ENCODE measurements at places on chromosomes 7 and 10.

DNA sequence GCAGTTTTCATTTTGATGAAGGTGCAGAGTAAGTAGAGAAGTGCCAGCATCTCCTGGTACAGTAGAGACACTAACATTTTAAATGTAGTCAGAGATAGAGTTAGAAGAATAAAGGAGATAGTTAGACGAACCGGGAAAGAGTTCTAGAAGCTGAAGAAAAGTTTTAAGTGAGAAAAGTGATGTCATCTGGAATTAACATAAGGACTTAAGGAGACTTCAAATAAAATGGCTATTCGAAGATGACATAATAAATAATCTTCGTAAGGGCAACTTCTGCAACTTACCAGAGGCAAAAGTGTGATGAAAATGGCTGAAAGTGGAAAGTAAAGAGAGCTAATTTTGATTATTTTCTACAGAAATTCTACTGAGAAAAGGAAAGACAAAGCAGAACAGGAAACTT, 20.4 kb downstream of the GNAT3 start:
- no peak for DNase-seq

DNA sequence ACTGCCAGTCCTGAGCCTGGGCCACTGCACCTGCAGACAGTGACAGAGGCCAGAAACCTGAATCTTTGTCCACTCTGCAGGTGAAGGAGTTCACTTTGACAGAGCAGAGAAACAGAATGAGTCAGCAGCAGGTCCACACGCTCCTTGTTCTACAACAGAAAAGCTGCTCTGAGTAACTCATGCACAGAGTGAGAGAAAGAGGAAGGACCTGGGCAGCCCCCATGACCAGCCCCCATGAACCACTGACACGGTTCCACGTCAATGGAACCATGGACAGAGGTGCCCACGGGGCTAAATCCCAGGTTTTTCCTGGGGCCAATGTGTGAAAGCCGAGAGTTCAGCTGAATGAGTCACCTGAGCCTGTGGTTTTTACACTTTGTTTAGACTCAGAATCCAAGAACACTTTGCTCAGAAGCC, 40.8 kb upstream of the CTBP2 start:
- no peak for DNase-seq

- no peak for DNase-seq
These were observed 238.5 kb upstream of the GALNT17 start for GRCh38 chr7:70893422-70893821.

DNA sequence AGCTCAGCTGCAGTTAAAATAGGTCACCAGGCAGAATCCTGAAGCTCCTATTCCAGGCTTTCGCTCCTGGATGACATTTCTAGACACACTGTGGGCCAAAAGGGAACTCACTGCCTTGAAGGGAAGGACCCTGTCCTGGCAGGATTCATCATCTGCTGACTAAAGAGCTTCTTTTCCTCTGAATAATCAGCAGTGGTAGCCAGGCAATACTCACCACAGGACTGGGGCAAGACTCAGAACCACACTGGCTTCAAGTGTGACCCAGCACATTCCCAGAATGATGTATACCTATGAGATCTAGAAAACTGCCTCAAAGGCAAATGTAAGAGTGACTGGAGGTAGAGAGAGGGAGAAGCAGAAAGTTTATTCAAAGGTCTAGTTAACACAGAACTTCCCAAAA, 29.5 kb upstream of the EBF3 start:
- no peak for DNase-seq

DNA sequence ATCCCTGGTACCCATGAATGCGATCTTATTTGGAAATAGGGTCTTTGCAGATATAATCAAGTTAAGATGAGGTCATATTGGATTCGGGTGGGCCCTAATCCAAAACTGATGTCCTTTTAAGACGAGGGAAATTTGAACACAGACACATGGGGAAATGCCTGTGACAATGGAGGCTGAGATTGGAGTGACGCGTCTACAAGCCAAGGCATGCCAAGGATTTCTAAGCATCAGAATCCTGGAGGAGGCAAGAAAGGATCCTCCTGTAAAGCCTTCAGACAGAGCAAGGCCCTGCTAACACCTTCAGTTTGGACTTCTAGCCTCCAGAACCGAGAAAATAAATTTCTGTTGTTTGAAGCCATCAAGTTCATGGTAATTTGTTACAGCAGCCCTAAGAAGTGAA, 18.5 kb downstream of the PARP12 start:
- DNase-seq, result no peak

GRCh38 chr7:132333301-132333700, 243.0 kb downstream of the PLXNA4 start:
- DNase-seq, result no peak

GRCh38 chr7:93315896-93316295, 83.7 kb downstream of the VPS50 start:
- DNase-seq, result no peak

DNA sequence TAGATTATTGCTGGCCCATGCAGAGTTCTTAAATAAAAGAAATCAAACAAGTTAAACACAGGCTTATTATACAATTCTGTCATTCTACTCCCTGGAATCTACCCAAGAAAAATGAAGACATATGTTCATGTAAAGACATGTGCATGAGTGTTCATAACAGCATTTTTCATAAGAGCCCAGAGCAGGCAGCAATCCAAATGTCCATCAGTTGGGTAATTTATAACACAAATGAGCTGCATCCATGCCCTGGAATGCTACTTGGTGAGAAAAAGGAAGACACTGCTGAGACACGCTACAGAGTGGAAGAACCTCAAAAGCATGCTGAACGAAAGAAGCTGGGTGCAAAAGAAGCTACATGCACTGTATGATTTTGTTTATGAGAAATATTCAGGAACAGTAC, 342.6 kb downstream of the TCERG1L start:
- DNase-seq, result no peak

DNA sequence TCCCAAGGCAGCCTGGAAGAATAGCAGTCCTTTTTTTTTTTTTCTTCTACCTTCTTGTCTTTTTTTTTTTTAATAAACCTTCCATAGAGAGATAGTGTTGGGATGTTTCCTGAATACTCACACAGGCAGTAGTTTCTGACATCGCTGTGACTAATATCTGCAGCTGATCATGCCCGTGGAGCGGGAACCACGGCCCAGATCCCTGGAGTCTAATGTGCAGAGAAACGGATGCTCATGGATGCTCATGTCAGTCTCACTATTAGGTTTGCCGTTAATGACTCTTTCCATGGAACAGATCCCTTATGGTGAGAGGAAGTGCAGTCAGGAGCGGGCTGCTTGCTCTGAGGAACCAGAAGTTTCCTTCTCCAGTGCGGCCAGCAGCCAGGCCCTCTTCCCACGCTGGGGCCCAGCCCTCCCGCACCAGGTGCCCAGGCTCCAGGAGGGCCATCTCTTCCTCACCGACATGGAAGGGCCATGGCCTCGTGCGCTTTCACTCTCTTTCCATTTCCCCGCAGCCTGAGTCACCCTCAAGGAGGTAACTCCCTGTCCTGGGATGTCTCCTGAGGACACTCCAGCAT, 132.5 kb downstream of the WDR37 start:
- no peak for DNase-seq

DNA sequence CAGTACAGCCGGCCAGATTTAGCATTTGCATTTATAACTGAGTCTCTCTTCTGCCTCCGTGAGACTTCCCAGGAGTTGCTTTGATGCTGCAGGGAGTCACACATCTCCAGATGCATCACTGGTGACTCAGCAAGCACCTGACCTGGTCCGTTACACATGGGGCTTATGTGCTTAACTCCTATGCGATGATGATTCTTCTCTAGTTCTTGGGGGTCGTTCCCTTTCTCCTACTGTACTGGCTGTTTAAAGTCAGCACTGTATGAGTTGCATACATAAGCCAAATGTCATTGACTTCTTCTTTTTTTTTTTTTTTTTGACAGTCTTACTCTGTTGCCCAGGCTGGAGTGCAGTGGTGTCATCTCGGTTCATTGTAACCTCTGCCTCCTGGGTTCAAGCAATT, 13.0 kb upstream of the AKR1E2 start:
- no peak for DNase-seq

DNA sequence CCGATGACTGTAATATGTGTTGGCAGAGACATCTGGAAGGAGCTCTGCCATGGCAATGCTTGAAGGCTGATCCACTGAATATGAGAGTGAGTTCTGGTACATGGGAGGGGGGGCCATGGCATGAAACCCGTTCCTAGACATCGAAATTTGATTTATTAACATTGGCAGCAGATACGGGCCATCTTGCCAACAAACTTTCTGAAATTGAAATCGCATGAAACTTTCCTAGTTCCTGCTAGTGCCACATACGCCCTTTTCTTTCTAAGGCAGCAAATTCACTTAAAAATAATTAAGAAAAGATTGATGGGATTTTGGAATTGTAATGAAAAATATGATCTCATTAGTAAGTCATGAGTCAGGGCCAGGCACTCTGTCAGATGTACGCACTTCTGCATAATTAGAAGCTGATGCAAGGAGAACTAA, 91.8 kb upstream of the KMT2C start:
- no peak for DNase-seq

GRCh38 chr10:11097686-11098085, 80.0 kb downstream of the CELF2 start:
- no peak for DNase-seq

DNA sequence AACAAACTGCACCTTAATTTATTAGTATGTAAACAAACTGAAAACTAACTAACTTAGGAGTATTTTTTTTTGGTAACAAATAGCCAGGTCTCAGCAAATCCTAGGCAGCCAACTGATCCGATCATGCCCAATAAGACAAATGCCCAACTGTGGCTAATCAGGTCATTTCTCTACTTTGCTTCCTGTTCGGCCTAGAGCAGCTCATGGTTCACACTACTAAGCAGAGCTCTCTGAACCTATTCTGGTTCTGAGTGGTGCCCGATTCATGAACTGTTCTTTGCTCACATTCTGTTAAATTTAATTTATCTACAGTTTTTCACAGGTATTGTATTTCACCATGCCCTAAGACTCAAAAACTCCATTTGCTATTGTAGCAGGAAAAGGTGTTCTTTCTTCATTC, 55.1 kb downstream of the CCDC3 start:
- DNase-seq, result no peak

DNA sequence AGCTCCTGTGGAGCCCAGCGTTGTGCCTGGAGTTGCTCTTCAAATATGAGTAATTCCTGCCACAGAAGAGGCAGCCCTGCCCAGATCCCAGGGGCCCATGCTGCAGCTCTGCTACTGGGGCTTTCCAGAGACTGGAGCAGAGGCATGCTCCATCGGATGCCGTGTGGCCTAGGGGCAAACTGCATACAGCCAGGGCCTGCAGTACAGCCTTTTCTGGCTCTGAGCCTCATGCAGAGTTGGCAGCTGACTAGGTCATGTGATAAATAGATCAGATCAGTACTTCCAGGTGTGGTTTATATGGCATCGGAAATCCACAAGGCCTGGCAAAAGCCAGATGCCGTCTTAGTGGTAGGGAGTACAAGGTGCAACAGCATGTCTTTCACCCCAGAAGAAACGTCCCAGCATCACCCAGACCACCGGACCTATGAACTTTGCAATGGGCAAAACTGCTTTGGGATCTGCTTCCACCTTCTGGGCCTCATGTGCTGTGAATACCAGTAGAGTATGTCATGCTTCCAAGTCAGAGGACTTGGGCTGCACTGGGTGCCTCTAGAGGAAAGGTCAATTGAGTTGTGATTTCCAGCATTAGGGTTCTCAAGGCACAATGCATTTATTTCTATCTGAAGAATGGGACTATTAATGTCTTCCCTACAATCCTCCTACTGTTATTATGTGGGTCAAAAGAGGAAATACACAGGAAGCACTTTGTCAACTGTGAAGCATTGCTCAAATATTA, 250.7 kb upstream of the ZNF32 start:
- DNase-seq, result no peak

DNA sequence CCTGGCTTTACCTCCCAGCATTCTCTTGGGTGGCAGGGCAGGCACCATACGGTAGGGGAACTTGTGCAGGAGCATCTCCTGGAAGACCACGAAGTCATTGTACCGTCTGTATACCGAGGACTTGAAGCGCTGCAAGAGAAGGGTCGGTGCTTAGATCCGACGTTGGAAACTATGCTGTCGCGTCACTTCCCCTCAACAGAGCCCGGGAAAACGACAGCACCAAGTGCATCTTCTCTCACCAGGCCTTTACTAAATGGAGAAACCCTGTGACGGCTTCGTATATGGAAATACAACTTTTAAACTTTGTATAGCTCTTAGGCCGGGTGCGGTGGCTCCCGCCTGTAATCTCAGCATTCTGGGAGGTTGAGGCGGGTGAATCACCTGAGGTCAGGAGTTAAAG, 33.1 kb downstream of the NUDT1 start:
- DNase-seq, result no peak

DNA sequence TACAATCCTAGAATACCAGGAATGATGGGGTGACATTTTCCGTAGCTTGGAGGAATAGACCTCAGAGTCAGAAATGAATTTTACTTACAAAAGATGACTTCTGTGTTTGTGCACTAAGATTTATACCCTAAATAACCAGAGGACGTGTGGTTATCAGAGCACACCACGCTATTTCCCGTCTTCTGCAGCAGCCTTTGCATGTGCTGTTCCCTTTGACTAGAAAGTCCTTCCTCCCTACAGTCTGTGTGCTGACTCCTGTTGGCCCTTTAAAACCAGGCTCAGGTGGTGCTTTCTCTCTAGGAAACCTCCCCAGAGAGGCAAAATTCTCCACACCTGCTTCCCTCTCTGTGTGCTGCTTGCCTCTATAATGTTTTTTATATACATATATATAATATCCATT, 73.3 kb upstream of the SMNDC1 start:
- no peak for DNase-seq

- DNase-seq, result no peak
These were observed 142.8 kb upstream of the CALCR start for GRCh38 chr7:93717217-93717900.

DNA sequence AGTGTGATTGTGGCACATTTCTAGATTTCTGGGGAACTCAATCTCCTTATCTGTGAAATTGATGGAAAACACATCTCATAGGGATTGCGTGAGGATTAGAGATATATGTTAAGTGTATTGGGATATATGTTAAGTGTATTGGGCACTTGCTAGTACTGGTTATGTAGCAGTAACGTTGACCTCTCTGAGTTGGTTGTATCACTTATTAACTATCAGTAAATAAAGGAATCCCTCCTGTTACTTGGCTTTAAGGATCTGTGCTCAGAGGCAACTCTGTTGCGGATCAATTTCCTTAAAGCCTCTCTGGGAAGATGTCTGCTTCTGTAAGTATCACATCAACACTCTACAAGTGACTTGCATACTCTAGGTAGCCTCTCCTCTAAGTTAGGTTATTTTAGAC, 25.2 kb downstream of the GNAI1 start:
- no peak for DNase-seq

DNA sequence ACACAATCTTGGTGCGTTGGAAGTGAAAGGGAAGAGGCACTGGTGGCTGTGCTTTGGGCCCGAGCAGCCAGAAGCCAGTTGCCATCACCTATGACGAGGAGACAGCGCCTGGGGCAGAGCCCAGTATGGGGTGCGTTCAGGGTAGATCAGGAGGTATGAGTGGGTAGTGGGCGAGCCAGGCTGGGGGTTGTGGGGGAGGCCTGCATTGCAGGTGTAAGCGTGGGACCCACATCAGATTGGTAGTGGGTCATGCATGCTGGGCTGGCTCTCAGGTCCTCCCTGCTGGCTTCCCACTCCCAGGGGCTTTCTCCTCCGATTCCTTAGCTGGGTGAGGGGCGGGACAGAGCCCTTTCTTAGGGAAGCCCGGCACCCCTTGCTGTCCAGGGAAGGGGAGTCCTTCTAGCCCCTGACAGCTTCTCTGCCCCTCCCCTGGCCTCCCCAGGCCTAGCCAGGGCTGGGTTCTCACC, 445 bp upstream of the PVRIG start:
- no peak for DNase-seq
